ENCODE measurements at places on chromosomes 16 and 17.

- DNase-seq = no peak
Measured at GRCh38 chr16:84919269-84919668, 92.1 kb downstream of the ZDHHC7 start.

- peak; percentile 1 for DNase-seq
Measured at GRCh38 chr17:55295411-55296170, 30.8 kb downstream of the HLF start.

- DNase-seq = no peak
Measured at GRCh38 chr17:17041018-17041521, 1.2 kb upstream of the MPRIP start.

DNA sequence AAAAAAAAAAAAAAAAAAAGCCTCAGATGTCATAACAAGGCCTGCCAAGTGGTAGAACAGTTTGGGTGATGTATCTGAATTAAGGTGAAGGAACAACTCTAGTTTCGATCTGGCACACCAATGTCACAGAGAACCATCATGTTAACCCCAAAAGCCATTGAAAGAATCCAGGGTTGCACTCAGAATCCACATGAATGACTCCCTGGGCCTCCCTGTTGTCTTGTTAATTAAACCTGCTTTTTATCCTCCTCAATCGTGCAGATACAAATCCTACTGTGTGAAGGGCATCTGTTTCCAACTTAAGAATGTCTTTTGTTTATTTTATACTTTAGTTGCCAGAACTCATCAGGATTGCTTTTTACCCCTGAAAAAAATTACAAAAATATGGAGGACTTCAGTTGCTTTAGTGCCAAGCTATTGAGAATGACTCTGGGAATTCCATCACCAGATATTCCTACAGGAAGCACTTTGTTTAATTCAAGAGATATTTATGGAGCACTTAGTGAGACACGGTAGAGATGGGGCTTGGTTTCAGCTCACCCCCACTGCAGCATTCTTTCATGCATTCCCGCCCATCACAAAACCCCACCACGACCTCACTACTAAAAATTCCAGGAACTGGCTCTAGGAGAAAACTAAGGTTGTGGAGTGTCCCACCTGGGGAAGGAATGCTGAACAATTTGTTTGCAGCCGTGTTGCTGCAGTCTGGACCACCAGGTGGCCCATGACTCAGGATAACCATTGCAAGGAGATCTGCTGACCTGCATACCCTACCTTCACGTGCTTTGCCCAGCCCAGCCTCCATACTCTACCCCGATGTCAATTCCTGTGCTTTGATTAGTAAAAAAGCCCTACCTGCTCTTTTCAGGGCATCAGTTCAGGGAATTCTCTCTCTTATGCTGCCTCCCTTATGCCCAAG lies 63.8 kb upstream of the GPRC5B start:
- DNase-seq = no peak

GRCh38 chr17:12995896-12996295 lies 21.9 kb downstream of the ELAC2 start:
- no peak for DNase-seq

DNA sequence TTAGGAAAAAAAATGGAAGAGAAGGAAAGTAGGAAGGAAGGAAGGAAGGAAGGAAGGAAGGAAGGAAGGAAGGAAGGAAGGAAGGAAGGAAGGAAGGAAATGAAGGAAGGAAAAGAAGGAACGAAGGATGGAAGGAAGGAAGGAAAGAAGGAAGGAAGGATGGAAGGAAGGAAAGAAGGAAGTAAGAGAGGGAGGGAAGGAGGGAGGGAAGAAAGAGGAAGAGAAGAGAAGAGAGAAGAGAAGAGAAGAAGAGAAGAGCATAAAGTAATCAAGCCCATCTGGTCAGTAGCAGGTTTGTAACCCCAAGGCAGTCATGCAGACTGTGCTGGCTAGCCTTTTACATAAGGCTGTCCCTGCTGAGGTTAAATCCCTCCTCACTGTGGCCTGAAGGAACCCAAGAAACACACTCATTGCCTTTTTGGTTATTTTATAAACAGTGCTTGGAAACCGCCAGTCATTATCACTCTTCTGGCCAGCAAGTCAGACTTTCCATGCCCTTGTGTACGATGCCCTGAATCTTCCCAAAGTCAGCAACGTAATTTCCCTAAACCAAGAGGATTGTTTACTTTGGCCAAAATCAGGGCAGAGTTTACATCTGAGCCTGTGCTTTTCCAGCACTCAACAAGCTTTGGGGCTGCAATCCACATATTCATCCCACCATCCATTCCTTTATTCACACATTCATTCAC lies 409.6 kb upstream of the MAF start:
- DNase-seq = no peak

DNA sequence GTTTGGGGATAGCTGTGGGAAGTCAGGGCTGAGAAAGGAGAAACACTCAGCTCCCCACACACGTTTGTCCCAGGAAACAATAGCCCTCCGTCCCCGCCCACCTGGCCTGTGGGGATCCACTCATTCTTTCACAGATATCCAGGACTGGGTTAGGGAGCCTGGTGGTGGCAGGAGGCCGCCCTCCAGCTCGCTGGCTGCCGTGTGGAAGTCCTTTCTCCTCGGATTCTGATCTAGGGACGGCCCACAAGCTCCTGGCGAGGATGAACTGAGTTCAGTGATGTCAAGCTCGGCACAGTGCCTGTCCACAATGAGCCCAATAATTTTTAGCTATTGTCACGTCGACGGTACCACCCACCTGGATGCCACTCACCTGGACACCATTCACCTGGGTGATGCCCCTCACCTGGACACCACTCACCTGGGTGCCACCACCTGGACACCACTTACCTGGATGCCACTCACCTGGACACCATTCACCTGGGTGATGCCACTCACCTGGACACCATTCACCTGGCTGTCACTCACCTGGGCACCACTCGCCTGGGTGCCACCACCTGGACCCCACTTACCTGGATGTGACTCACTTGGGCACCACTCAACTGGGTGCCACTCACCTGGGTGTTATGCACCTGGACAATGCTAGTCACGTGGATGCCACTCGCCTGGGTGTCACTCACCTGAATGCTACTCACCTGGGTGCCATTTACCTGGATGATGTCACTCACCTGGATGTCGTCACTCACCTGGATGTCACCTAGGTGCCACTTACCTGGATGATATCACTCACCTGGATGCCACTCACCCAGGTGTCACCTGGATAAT lies 172.5 kb upstream of the FOXF1 start:
- no peak for DNase-seq

GRCh38 chr16:71384073-71384724 lies 25.7 kb downstream of the CALB2 start:
- no peak for DNase-seq

- DNase-seq = no peak
Measured at GRCh38 chr17:27498615-27499309, 42.5 kb downstream of the KSR1 start.

DNA sequence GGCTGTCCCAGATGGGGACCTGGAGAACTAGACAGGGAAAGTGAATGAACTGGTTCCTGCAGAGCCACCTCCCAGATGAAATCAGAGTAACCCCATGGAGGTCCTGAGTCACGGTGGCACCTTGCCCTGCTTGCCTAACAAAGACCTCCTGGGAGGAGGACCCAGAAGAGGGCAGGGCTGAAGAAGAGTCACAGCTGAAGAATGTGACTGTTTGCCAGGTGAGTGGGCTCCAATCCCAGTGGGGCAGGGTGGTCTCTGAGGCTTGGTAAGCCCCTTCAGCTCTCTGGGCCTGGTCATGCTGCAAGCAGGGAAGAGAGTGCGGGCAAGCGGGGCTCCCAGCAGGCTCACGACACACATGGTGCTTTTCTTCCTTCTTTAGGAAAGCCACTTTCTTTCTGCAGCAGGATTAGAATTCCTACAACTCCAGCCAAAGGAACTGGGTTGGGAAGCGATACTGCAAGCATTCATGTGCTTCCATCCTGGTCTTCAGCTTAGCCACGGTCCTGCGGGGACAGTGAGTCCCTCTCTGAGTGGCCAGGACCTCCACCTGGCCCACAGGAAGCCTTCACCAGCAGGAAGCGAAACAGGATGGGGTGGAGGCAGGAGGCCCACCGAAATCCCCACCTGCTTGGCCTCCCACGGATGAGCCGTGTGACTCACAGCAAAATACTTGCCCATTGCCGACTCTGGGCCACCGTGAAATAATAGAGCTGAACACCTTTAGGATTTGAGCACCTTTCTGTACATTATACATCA lies 4.3 kb downstream of the C16orf74 start:
- DNase-seq = no peak

DNA sequence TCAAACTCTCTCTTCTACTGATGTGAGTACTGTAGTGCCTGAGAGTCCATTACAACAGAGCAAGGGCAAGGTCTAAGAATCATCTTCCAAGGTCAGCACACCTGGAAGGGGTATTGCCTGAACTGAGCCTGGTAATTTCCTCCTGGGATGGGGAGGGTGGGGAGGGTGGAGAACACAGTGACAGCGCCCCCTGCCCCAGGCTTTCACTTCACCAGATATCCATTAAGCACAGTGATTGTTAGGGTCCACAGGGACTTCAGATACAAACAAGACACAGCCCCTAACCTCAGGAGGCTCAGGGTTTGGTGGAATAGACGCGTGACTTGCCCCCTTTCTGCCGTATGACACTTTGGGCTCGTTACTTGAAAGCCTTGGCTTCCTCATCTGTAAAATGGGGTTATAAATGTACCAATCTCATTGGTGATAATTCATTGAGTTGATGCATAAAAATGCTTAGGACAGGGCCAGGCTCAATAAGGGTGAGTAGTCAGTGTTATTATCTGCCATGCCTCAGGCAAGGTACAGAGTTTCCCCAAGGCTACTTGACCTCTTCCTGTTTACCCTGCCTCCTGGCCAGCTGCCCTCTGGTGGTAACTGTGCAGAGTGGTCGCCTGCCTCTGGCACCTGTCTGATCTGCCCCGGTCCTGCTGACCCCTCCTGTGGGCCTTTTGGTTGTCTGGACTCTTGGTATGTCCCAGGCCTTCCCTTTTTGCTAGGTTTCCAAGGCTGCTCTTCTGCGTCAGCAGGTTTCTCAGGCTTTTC lies 13.1 kb upstream of the BRD7 start:
- DNase-seq = no peak

GRCh38 chr17:57111386-57111785 lies 26.3 kb downstream of the AKAP1 start:
- DNase-seq = no peak

DNA sequence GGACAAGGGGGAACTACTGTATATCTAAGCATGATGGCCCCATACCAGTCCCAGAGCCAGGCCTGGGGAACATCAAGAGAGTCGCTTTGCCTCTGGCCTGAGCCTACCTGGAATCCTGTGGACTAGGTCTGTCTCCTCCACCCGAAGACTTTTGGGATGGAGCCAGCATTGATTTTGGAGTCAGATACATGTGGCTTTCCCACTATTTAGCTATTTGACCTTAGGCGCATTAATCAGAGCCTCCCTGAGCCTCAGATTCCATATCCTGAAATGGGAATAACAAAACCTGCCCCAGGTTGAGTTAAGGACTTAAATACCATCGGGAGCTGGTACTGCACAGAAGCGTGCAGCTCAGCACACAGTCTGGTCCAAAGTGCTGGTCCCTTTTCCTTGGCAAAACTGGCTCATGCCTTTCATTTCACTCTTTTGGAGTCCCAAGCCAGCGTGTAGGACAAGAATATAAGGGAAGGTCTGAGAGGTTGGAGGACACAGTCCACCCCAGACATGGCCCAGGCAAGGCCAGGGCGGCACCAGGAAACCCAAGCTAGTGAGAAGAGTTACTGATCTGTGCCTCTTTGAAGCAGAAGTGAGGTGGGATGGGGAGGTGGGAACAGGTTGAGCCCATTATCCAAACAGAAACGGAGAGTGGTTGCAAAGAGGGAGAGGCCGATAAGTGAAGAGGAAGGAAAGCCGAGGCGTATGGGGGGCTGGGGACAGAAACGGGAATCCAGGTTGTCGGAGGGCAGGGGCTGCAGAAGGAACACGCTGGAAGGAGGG lies 986 bp downstream of the FA2H start:
- DNase-seq = no peak

- DNase-seq = no peak
Measured at GRCh38 chr16:77434022-77434529, 758 bp downstream of the ADAMTS18 start.

- no peak for DNase-seq
Measured at GRCh38 chr17:64281962-64282752, 19.1 kb upstream of the TEX2 start.

DNA sequence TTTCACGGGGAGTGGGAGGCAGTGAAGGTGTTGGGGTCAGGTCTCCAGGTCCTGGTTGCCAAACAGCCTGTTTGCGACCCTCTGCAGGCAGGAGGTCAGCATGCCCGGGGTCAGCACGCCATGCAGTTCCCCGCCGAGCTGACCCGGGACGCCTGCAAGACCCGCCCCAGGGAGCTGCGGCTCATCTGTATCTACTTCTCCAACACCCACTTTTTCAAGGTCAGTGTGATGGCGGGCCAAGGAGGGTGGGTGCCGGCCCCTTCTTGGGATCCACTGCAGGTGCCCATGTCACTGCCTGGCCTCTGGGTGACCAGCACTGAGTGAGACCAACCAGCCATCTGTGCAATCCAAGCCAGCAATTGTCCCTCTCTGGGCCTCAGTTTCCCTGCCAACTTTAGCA lies 21.3 kb downstream of the ADGRG5 start:
- no peak for DNase-seq

GRCh38 chr16:3007957-3008689 lies 4.6 kb upstream of the CLDN9 start:
- no peak for DNase-seq

DNA sequence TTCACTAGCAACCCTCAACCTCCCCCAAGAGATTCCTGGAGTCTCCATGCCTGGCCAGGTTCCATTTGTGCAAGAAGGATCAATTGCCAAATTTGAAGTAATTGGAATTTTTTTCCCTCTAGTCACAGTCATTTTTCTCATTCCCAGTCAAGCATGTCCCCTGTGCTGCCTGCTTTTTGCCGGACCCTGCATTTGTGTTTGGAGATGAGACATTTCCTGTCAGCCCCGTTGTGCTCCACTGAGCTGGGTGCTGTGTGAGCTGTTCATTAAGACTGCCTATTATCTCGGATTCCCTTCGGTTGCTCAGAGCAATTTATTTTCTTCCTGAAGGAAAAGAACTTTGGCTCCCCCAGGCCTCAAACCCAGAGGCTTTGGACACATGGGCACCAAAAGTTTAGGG lies 201.0 kb upstream of the NLRP1 start:
- no peak for DNase-seq

DNA sequence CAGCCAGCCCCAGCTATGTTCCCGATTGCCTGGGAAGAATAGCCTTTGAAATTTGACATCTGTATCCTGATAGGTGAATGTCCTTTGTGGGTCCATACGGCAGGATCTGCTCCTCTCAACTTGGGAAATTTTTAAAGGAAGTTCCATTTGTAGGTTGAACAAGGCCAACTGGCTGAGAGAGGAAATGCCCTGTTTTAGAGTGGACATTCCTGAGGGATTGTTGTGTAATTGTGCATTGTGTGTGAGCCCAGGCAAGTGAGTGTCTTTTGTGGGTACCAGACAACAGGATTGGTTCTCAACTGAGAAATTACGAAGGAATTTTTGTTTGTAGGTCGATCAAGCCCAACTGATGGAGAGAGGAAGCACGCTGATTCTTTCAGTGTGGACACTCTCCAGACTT lies 2.6 kb upstream of the CPHXL2 start:
- DNase-seq = no peak

GRCh38 chr16:58464047-58464915 lies 35.7 kb upstream of the NDRG4 start:
- no peak for DNase-seq

- DNase-seq = no peak
Measured at GRCh38 chr17:31274252-31274651, 22.8 kb downstream of the OMG start.

- DNase-seq = no peak
Measured at GRCh38 chr17:76912421-76913164, 44.4 kb downstream of the MGAT5B start.

Measured in activated CD8-positive, alpha-beta memory T cell treated with anti-CD3 and anti-CD28 coated beads for 1 hour (primary cell).